Heart left ventricle (tissue), 16 donors: ENCODE measurements at places on chromosomes 16 and 17. TPM values are rescaled to one million over a fixed set of nuclear protein-coding genes. Genes with fewer than 3 reads are reported as not detected.

DNA sequence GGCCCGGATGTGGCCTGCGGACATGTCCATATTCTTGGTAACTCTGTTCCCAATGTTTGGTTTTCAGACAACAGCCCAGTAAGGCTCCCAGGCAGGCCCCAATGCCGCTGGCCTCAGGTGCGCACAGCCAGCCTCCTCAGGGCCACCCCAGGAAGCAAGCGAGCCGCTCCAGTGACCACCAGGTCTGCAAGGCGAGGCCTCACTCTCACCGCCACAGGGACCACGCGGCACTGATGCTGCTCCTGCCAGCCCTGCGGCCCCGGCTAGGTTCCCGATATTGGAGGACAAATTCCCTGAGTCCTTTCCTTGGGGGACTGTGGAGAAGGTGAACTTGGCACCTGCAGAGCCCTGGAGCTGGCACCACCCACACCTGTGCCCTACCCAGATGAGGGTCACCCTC, 19.0 kb downstream of the PDIA2 start:
- DNase-seq = peak; percentile 60

DNA sequence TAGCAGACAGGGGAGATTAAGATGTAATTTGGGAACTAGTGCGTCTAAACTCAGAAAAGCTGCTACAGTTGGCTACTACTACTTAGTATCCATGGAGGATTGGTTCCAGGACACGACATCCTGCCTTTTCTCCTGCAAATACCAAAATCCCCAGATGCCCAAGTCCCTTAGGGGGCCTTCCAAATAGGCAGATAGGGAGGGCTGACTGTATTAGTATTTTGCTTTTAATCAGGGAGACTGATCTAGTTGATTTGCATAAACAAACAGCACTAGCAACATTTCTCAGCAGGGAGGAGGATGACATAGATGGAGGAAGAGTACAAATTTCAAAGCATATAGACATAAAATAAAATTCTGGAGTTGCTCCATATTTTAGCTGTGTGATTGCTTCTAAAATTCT, 621.6 kb upstream of the GOT2 start:
- DNase-seq = no peak

GRCh38 chr17:76845541-76846017, 22.6 kb upstream of the MGAT5B start:
- DNase-seq = no peak

DNA sequence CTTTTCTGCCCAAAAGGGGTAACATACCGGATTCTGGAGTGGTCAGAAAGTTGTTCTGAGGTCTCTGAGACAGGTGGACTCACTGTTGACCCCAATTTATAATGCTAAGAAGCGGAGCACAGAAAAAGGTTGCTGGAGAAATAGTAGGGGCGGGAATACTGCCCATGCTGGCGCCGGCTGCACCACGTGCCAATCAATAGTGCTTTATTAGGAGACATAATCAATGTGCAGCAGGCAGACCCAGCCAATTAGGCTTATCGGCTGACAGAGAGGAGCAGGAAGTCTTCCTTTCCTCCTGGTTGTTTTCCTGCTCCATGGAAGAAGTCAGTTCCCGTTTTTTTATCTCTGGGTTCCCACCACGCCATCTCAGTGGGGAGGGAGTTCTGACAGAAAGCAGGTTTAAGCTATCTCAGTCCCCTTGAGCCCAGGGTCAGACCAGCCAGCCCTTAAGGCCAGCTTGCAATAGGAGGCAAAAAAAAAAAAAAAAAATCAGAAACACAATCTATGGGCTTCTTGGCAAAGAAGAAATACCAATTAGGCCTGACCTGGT, 68.2 kb upstream of the IRX6 start:
- no peak for DNase-seq

GRCh38 chr16:1535391-1536291, 2.2 kb downstream of the TMEM204 start:
- no peak for DNase-seq

Gene C17orf78
- not detected for total RNA-seq

Gene ARL5C
- not detected for total RNA-seq

Gene KRT31
- total RNA-seq = not detected

Gene KRTAP4-9
- not detected for total RNA-seq

Gene AARS1
- 96.2 TPM for total RNA-seq
